ENCODE measurements at places on chromosomes 3 and 15.

GRCh38 chr3:113405180-113405579 lies 36.1 kb downstream of the CFAP44 start:
- no peak overlapping the region for H3K27ac ChIP-seq
- peaks cover 8% of the 10 kb centered on the region for H3K4me1 ChIP-seq
- H3K4me3 ChIP-seq = no peak overlapping the region
- H3K36me3 ChIP-seq = peaks cover 5% of the 10 kb centered on the region

GRCh38 chr15:49101536-49101935 lies 53.9 kb downstream of the COPS2 start:
- DNase-seq = no peak
- no peak overlapping the region for H3K4me3 ChIP-seq
- no peaks in the 10 kb centered on the region for H3K4me1 ChIP-seq

DNA sequence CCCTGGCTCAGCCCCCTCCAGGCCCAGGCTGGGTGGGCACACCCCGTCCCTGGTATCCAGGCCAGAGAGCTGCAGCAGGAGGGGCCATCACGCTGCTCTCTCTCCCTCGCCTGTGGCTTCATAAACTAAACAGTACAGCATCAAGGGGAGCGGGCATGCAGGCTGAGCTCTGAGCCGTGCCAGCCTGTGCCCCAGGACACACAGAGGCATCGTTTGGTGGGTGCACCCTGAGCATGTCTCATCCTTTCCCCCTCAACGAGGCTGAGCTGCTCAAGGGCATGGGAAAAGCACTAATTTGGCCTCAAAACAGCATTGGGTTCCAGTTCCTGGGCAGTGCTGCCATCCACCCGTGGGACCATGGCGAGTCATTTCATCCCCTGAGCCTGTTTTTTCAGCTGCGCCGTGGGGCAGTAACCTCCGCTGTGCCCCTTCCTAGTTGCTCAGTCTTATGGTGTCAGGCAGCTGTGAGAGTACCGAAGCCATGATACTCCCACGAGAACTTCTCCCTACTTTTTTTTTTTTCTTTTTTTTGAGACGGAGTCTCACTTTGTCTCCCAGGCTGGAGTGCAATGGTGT lies 79.6 kb downstream of the CPN2 start:
- peaks cover 9% of the 10 kb centered on the region for H3K27me3 ChIP-seq
- H3K36me3 ChIP-seq = no peaks in the 10 kb centered on the region
- H3K27ac ChIP-seq = peak overlapping the region; percentile 85
- peak; percentile 90 for DNase-seq

- no peak overlapping the region for H3K4me3 ChIP-seq
- H3K27ac ChIP-seq = no peak overlapping the region
- peaks cover 12% of the 10 kb centered on the region for H3K4me1 ChIP-seq
- no peaks in the 10 kb centered on the region for H3K36me3 ChIP-seq
- DNase-seq = no peak
Observed at GRCh38 chr15:38517312-38517975, 47.2 kb downstream of the RASGRP1 start.

DNA sequence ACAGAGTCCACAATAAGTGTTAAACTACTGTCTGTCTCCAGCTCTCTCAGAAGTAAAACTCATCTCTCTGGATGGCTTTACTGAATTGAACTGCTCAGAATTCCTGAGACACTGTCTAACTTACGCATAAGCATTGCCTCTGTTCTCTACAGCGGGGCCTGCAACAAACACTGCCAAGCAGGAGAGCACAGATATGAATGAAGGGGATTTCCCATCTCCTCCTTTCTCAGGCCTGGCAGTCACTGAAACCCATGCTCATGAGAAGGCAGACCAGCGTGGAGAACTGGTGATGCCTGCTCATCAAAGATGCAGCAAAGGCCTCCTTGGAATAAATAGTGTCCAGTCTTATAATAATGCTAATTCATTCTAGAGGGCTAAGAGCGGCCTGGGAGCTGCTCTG lies 10.3 kb downstream of the RASGRP1 start:
- H3K4me1 ChIP-seq = peaks cover 5% of the 10 kb centered on the region
- no peaks in the 10 kb centered on the region for H3K36me3 ChIP-seq
- H3K27me3 ChIP-seq = peaks cover 6% of the 10 kb centered on the region
- no peak overlapping the region for H3K27ac ChIP-seq
- no peak for DNase-seq

DNA sequence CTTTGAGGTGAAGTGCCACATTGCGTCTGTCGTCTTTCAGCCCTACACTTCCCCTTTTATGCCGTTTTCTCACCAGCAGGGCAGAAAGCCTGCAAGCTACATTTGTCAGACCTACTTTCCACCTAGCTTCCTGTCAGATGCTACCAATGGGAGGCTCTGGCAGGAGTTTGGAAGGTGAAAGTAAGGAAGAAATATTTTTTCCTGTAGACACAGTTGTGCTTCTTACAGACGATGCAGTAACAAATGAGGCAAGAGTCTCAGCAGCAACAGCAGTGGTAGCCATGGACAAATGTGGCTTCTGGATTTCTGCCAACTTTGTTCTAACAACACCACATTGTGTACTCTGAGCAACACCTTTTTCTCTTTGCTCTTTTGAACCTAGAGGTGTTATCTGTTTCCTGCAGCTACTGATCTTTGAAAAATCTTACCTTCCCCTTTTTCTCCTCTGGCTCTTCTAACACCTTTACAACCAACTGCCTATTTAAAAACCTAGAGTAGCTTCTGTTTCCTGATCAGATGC lies 70.6 kb upstream of the STT3B start:
- no peaks in the 10 kb centered on the region for H3K36me3 ChIP-seq
- no peak overlapping the region for H3K4me3 ChIP-seq
- DNase-seq = no peak
- peak overlapping the region; percentile 63 for H3K27ac ChIP-seq

DNA sequence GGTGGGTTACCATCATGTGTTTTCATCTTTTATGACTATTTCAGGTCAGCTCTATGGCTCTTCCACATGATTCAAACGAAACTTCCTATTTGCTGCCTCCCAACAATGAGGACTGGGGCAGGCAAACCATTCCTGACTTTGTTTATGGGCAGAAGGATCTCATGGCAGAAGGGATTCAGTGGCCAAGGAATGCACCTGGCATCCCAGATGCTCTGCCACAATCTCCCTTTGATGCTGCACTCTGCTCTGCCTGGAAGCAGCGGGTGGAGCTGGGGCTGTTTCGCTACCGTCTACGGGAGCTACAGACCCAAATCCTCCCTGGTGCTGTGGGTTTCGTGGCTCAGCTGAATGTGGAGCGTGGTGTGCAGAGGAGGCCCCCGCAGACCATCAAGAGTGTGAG lies 6.8 kb downstream of the GDPGP1 start:
- peaks cover 3% of the 10 kb centered on the region for H3K36me3 ChIP-seq
- no peak for DNase-seq
- no peaks in the 10 kb centered on the region for H3K4me1 ChIP-seq
- no peak overlapping the region for H3K27ac ChIP-seq

- peak overlapping the region; percentile 66 for H3K27ac ChIP-seq
- H3K4me1 ChIP-seq = peaks cover 19% of the 10 kb centered on the region
- no peaks in the 10 kb centered on the region for H3K27me3 ChIP-seq
- no peaks in the 10 kb centered on the region for H3K36me3 ChIP-seq
- no peak overlapping the region for H3K4me3 ChIP-seq
Observed at GRCh38 chr3:177263615-177264368, 66.5 kb upstream of the TBL1XR1 start.

DNA sequence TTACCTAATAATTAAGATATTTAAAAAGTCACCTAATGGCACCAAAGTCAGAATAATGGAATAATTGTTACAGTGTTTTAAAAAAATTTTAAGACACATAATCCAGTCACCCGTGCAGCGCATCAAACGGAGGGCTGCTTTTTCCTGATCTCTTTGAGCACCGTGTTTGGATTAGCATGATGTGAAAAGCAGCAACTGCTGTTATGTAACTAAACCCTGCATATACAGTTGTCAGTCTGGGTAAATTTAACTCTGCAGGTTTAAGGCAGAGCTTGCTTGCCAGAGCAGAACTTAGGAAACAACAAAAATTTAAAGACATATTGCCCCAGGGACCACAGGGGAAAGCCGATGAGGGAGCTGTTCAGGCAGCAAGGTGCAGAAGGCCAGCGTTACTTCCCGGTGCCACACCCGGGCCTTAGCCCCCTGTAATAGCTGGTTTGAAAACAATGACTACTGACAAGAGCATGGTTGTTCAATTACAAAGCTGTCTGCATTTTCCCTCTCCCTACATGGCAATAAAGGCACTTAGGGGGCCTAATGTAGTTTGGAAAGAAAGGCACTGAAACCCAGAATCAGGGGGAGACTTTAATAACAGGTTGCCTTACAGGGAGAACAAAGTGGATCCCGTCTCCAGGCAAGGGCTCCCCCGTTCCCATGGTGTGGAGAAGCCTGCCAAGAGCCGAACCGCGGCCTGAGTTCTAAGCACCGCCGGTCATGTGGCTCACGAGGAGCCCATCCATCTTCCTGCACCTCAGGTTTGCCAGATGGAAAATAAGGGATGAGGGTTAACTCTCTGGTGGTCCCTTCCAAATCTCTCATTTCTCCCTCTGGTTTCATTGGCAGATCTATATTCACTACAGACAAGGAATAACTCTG lies 32.2 kb downstream of the RORA start:
- no peaks in the 10 kb centered on the region for H3K27me3 ChIP-seq
- H3K36me3 ChIP-seq = no peaks in the 10 kb centered on the region
- H3K4me1 ChIP-seq = no peaks in the 10 kb centered on the region

DNA sequence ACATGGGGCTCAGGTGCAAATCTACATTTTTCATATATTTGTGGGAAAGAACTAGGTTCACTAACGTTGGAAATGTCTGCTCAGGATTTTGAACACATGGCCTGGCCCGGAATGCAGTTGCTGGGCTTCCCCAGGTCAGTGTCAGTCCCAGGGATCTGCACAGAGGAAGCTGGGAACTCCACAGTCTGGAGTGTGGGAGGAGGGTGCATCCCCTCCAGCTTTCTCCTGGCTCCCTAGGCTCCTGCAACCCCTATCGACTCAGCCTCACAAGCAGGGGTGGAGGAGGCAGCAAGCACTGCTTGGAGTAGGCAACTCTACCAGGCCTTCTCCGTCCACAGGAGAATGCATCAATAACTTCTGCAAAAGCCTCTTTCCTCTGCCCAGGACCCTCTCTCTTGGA lies 30.1 kb upstream of the HCN4 start:
- H3K27me3 ChIP-seq = peaks cover 9% of the 10 kb centered on the region
- no peak for DNase-seq
- H3K4me1 ChIP-seq = no peaks in the 10 kb centered on the region
- H3K27ac ChIP-seq = no peak overlapping the region
- H3K36me3 ChIP-seq = no peaks in the 10 kb centered on the region

GRCh38 chr3:111998636-111999483 lies at the start of gene TAGLN3:
TAGLN3 (plus strand) TSS chr3:111998922; CDS start chr3:111999423, 501 bp downstream.
- no peak within 1 kb of the TSS for H3K27ac ChIP-seq
- H3K27me3 ChIP-seq = peaks cover 11% of the 10 kb centered on the region
- H3K36me3 ChIP-seq = no peaks in the 10 kb centered on the region
- H3K4me1 ChIP-seq = peaks cover 12% of the 10 kb centered on the region
- DNase-seq = no peak

GRCh38 chr3:191220908-191221307 lies 21.9 kb downstream of the OSTN start:
- no peaks in the 10 kb centered on the region for H3K36me3 ChIP-seq
- no peak for DNase-seq
- no peak overlapping the region for H3K4me3 ChIP-seq
- H3K27me3 ChIP-seq = no peaks in the 10 kb centered on the region

DNA sequence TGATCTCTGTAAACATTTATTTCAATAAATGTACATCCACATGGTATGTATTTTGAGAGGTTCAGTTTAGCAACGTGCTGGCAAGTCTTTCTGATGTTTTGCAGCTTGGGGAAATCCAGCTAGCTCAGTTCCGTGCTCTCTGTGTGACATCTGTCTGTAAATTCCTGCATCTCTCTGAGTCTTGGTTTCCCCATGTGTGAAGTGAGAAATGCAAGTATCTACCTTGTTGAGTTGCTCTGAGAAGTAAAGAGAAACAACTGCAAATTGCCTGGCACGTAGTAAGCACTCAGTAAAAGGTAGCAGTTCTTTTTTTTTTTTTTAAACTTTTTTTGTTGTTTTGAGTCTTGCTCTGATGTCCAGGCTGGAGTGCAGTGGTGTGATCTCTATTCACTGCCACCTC lies 30.2 kb upstream of the MORF4L1 start:
- peaks cover 2% of the 10 kb centered on the region for H3K27me3 ChIP-seq
- no peaks in the 10 kb centered on the region for H3K36me3 ChIP-seq
- DNase-seq = no peak

DNA sequence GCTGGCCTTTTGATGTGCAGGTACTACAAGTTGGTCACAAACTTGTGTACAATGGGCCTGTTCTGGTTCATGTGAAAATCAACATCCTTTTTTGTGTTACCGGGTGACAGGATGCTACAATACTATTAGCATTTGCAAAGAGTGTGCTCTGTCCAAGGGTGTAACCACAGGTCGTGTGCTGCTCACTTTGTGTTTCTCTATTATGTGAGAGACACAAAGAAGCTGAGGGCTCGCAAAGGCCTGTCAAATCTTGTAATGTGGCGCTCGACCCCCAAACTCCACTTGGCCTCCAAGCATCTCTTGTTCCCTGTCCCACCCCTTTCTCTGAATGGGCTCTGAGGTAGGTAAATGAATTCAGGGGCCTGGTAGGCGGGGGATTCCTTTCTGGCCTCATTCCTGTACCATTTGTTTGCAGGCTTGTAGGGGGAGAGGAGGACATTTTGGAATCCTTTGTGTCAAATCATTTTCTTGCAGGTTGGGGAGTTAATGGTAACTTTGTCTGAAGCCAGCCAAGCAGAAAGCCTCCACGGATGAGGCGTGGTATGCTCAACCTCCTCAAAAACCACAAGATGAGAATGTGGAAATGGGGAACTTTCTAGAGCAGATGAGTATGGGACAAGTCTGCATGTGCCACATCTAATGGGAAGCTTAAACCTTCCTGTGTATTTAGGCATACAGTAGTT lies 109.1 kb downstream of the OPA1 start:
- no peaks in the 10 kb centered on the region for H3K27me3 ChIP-seq
- H3K27ac ChIP-seq = no peak overlapping the region
- no peak overlapping the region for H3K4me3 ChIP-seq
- no peak for DNase-seq
- H3K36me3 ChIP-seq = no peaks in the 10 kb centered on the region

- H3K36me3 ChIP-seq = no peaks in the 10 kb centered on the region
- DNase-seq = peak; percentile 86
- no peak overlapping the region for H3K27ac ChIP-seq
- H3K4me1 ChIP-seq = peaks cover 7% of the 10 kb centered on the region
- H3K4me3 ChIP-seq = no peak overlapping the region
Observed at GRCh38 chr3:120855665-120856437, 52.2 kb upstream of the STXBP5L start.

DNA sequence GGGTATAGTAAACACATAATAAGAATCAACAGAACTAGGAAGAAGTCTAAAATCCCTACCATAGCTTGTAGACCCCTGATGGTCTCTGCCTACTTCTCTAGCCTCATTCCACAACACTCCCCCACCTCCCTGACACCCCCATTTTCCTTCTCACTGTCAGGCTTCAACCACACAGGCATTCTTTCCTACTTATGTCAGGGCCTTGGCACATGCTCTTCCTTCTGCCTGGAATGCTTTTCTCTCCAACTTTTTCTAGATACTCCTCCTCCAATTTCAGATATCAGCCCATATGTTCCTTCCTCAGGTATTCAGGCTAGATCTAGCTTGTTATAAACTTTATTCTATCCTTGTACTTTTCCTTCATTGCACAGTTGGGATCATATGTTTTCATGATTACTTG lies 106.0 kb upstream of the MRPL3 start:
- DNase-seq = no peak
- H3K27ac ChIP-seq = no peak overlapping the region

All from chondrocyte (in vitro differentiated cells).